ENCODE measurements at places on chromosomes 7 and 10. TPM values are rescaled to one million over a fixed set of nuclear protein-coding genes. Genes with fewer than 3 reads are reported as not detected.

Gene KCNK18
- 4.0 TPM for total RNA-seq

Gene ZNF679
- total RNA-seq: not detected

Gene UTF1
- not detected for total RNA-seq

Gene MRLN
- 1.6 TPM for total RNA-seq

- H3K4me1 ChIP-seq: peaks cover 4% of the 10 kb centered on the region
- no peaks in the 10 kb centered on the region for H3K36me3 ChIP-seq
- peaks cover 8% of the 10 kb centered on the region for H3K27me3 ChIP-seq
Measured at GRCh38 chr10:43287056-43288007, 20.5 kb upstream of the RASGEF1A start.

- H3K27me3 ChIP-seq: no peaks in the 10 kb centered on the region
- no peak for DNase-seq
- no peak overlapping the region for H3K4me3 ChIP-seq
- no peaks in the 10 kb centered on the region for H3K4me1 ChIP-seq
Measured at GRCh38 chr7:16484453-16485158, 19.1 kb upstream of the SOSTDC1 start.

GRCh38 chr10:126838316-126838715 lies 66.9 kb upstream of the DOCK1 start:
- no peak overlapping the region for H3K27ac ChIP-seq
- no peaks in the 10 kb centered on the region for H3K36me3 ChIP-seq
- H3K4me1 ChIP-seq: peaks cover 12% of the 10 kb centered on the region
- no peaks in the 10 kb centered on the region for H3K27me3 ChIP-seq
- DNase-seq: peak; percentile 91

DNA sequence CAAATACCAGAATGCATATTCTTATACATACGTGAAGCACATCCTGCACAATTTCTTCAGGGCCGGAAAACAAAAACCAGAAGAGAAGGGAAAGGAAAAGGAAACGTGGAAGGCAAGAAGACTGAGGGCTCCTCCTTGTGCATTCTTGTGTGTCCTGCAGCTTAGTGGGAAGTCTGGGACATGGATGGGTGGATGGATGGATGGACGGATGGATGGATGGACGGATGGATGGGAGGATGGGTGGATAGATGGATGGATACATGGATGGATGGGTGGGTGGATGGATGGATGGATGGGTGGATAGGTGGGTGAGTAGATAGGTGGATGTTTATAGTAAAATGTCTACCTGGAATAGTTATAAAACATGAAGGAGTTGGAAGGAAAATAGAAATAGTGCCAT lies 30.8 kb upstream of the SLC35B4 start:
- H3K27me3 ChIP-seq: no peaks in the 10 kb centered on the region
- no peak overlapping the region for H3K4me3 ChIP-seq
- no peaks in the 10 kb centered on the region for H3K36me3 ChIP-seq
- no peak overlapping the region for H3K27ac ChIP-seq
- H3K4me1 ChIP-seq: peaks cover 2% of the 10 kb centered on the region
- no peak for DNase-seq

- peaks cover 54% of the 10 kb centered on the region for H3K4me1 ChIP-seq
- H3K4me3 ChIP-seq: no peak overlapping the region
- H3K27me3 ChIP-seq: peaks cover 5% of the 10 kb centered on the region
Measured at GRCh38 chr7:30894009-30894408, 17.6 kb upstream of the AQP1 start.

DNA sequence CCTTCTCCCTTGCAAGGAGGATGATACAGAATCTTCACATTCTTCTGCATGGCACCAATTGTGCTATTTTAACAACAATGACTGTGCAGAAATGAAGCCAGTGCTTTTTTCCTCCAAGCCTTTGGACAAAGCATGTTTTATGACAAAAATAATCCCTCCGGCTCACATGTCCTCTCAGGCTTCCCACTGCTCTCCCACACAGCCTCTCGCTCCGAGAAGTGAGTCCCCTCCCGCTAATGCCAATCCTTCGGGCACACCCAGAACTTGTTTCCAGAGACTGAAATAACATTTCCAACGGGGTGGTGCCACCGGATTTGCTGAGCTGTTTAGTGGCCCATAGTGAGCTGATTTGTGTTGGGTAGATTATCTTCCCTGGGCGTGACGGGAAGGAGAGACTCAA lies 35.8 kb downstream of the RBM17 start:
- H3K4me3 ChIP-seq: no peak overlapping the region
- H3K27me3 ChIP-seq: no peaks in the 10 kb centered on the region
- H3K36me3 ChIP-seq: no peaks in the 10 kb centered on the region
- no peak for DNase-seq
- H3K27ac ChIP-seq: no peak overlapping the region

DNA sequence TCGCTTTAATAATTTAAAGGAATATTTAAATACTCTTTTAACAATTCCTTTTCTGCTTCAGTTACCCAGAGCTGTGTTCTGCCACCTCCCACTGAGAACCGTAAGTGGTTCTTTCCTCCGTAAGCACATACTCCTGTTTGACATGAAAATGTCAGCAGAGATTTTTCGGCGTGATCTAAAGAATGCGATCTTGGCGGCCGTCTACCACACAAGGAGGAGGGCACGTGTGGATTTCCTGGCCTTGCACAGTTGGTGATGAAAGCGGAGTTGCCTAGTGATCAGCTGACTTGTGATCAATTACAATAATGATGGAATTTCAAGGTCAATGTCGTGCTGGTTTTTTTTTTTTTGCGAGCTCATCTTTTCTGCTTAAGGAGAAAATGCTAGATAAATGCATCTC lies 35.6 kb upstream of the INSIG1 start:
- no peaks in the 10 kb centered on the region for H3K27me3 ChIP-seq
- no peak for DNase-seq
- peaks cover 4% of the 10 kb centered on the region for H3K4me1 ChIP-seq
- peaks cover 2% of the 10 kb centered on the region for H3K36me3 ChIP-seq
- no peak overlapping the region for H3K4me3 ChIP-seq

- H3K4me1 ChIP-seq: peaks cover 3% of the 10 kb centered on the region
- DNase-seq: no peak
- no peaks in the 10 kb centered on the region for H3K36me3 ChIP-seq
- no peaks in the 10 kb centered on the region for H3K27me3 ChIP-seq
Measured at GRCh38 chr7:138669364-138669763, 31.8 kb downstream of the SVOPL start.

DNA sequence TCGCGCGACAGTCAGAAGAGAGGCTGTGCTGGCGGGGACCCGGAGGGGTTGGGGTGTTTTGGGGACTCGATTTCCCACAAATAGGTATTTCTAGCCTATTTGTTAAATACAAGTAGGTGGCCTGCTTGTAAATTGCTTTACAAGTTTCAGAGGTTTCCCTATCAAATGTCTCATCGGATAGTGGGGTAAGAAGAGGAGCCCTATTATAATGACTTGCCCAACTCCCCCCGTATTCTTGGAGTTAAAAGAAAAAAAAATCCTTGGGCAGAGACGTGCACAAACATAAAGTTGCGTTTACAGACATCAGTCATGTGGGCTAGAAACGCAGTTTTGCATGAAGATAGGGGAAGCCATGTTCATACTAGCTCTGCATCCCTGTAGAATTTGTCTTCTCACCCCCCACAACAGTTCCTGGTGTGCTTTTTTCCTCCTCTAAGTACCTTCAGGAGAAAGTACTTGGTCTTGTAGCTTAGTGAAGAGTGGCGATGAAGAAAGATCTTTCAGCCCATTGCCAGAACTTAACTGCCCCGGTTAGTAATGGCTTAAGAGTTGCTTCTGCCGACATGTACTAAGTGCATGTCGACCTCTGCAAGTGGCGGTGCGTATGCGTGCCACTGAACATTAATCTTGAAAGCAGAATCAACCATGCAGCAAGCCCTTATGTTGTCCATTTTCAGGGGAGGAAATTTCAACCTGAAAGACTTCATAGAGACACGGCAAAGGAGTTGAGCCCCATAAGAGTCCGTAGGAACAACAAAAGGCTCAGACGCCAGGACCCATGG lies 832 bp upstream of the TIAL1 start:
- no peaks in the 10 kb centered on the region for H3K36me3 ChIP-seq
- H3K4me1 ChIP-seq: peaks cover 9% of the 10 kb centered on the region
- no peaks in the 10 kb centered on the region for H3K27me3 ChIP-seq
- peak overlapping the region; percentile 100 for H3K27ac ChIP-seq
- DNase-seq: no peak

- no peak for DNase-seq
- H3K27me3 ChIP-seq: no peaks in the 10 kb centered on the region
- H3K4me3 ChIP-seq: no peak overlapping the region
- H3K4me1 ChIP-seq: peaks cover 11% of the 10 kb centered on the region
- peaks cover 2% of the 10 kb centered on the region for H3K36me3 ChIP-seq
Measured at GRCh38 chr7:27999829-28000228, 180.8 kb downstream of the JAZF1 start.

DNA sequence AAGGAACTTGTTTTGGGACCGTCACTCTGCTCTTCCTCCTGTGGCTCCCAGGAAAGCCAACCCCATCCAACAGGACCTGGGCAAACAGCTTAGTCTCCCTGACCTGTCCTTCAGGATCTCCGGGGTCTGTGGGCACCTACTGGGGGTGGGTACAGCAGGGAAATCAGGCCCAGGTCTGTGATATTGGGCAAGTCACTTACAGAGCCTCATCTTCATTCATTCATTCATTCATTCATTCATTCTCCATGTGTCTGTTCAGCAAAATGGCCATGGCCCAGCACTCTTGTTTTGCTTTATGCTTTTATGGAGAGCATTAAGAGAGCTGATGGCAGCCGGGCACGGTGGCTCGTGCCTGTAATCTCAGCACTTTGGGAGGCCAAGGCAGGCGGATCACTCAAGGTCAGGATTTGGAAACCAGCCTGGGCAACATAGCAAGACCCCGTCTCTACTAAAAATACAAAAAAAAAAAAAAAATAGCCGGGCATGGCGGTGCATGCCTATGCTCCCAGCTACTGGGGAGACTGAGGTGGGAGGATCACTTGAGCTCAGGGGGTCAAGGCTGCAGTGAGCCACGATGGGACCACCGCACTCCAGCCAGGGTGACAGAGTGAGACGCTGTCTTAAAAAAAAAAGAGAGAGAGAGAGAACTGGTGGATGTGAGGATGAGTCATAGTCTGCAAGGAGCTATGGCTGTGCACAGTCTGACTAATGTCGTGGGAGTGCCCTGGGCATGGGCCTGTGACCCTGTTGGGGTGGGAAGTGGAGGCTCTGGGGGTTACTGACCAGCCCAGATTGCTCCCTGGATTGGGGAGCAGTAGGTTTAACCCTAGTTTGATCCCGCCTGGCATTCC lies 54.3 kb downstream of the CLIP2 start:
- no peaks in the 10 kb centered on the region for H3K27me3 ChIP-seq
- peaks cover 82% of the 10 kb centered on the region for H3K36me3 ChIP-seq
- no peak overlapping the region for H3K27ac ChIP-seq
- no peak overlapping the region for H3K4me3 ChIP-seq
- H3K4me1 ChIP-seq: no peaks in the 10 kb centered on the region
- DNase-seq: no peak

DNA sequence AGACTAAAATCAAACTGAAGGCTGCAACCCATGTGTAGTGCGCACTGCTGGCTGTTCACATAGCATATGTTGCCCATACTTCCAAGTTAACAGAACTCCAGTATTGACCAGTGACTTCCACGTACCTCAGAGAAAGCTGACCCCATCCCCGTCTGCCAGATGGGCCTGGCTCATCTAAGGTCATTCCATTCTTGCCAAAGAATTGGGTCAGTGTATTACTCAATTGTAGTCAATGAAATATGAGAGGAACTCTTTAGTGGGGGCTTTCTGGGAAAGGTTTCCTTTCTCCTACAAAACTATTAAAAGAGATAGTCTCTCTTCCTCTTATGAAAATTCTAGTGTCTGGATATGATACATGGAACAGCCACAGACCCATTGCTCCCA lies 238.6 kb downstream of the COBL start:
- no peaks in the 10 kb centered on the region for H3K36me3 ChIP-seq
- H3K4me1 ChIP-seq: peaks cover 18% of the 10 kb centered on the region
- no peak overlapping the region for H3K27ac ChIP-seq
- no peaks in the 10 kb centered on the region for H3K27me3 ChIP-seq
- DNase-seq: no peak

- no peak overlapping the region for H3K27ac ChIP-seq
- H3K4me3 ChIP-seq: no peak overlapping the region
- H3K27me3 ChIP-seq: no peaks in the 10 kb centered on the region
- H3K4me1 ChIP-seq: peaks cover 7% of the 10 kb centered on the region
- peaks cover 10% of the 10 kb centered on the region for H3K36me3 ChIP-seq
Measured at GRCh38 chr10:110279407-110279986, 25.2 kb downstream of the SMNDC1 start.

DNA sequence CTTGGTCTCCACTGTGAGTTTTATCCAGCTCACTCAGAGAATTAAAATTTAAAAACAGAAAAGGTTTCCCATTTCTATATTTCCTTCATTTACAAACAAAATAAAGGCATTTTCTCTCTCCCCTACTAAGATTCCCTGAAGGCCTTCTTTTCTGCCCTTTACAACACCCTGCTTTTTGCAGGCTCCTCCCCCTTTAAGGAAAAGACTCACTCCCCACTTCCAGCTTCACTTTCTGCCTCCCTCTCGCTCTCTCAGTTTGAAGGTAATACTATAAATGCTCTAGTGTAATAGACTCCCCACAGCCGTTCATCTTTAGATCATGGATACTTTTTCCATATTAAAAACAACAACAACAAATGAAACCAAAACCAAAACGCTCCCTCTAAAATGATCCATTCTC lies 53.3 kb downstream of the CDHR3 start:
- H3K4me3 ChIP-seq: no peak overlapping the region
- peaks cover 19% of the 10 kb centered on the region for H3K4me1 ChIP-seq
- no peak for DNase-seq
- peaks cover 10% of the 10 kb centered on the region for H3K27me3 ChIP-seq
- H3K27ac ChIP-seq: no peak overlapping the region
- no peaks in the 10 kb centered on the region for H3K36me3 ChIP-seq

DNA sequence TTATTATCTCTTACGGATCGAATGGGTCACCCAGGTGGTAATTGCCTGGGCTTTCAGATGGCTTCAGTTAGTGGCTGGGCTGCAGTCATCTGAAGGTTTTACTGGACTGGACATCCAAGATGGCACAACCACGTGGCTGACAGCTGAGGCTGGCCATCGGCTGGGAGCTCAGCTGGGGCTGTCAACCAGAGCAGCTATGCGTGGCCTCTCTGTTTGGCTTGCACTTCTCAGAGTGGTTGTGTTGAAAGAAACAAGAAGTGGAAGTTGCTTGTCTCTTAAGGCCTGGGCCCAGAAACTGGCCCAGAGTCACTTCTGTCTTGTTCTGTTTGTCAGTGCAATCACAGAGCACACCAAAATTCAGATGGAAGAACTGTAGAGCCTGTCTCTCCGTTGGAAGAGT lies 5.7 kb upstream of the GDI2 start:
- no peak for DNase-seq
- no peak overlapping the region for H3K27ac ChIP-seq
- no peaks in the 10 kb centered on the region for H3K27me3 ChIP-seq

DNA sequence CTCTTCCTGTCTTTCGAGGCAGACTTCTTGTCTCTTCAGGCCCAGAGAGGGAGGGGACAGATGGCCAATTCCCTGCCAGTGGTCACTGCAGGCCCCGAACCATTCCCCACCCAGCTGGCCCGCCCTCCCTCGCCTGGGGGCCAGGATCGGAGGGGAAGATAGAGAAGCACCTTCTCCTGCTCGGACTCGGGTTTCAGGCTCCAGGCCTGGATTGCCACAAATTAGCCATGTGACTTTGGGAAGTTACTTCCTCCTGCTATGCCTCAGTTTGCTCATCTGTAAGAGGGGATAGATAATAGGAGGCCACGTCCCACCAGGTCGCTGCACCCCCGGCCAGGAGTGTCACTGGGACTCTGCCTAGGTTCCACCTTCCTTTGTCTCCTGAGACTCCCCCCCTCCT lies 24.8 kb upstream of the PPP2R2D start:
- H3K27me3 ChIP-seq: no peaks in the 10 kb centered on the region
- H3K36me3 ChIP-seq: no peaks in the 10 kb centered on the region
- no peak overlapping the region for H3K4me3 ChIP-seq
- no peak overlapping the region for H3K27ac ChIP-seq
- H3K4me1 ChIP-seq: peaks cover 23% of the 10 kb centered on the region
- DNase-seq: no peak
